NCI-H2107 (cell line): ENCODE measurements at places on chromosomes 2 and 18.

- no peak for DNase-seq
Observed at GRCh38 chr18:51290860-51291259, 93.4 kb upstream of the MEX3C start.

- DNase-seq: no peak
Observed at GRCh38 chr2:9824956-9825720, 18.1 kb upstream of the TAF1B start.

GRCh38 chr2:62410926-62411456 is 95.0 kb downstream of the TMEM17 start:
- no peak for DNase-seq

DNA sequence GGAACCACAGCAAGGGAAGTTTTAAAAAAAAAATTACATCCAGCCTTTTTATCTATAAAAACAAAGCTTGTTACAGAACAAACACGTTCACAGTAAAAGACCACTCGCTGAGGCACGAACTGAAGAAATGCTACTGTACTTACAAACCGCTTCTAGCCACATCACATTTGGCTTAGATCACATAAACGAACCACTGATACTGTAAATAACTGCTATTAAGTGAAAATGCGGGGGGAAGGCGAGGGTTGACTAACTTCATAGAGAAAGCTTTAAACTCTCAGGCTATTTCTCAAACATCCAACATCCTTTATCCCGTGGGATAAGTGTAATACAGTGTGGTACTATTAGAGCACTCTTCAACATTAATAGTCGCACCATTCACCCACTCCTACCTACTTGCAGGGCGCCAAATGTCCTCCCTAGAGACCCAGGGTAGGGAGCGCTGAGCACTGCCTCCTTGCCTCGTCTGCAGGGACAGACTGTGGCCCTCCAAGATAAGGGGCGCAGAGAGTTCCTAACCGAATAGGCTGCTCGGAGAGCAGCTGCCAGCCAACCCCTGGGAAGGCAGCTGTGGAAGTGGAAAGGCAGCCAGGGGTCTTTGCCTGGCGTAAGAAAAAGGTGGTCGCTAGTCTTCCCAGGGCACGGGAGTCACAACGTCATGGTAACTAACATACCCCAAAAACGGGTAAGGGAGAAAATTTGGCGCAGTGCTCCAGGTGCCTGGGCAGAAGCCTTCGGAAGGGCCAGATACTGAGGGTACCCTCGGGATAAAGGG is 854 bp downstream of the GPR155 start:
- DNase-seq: no peak

DNA sequence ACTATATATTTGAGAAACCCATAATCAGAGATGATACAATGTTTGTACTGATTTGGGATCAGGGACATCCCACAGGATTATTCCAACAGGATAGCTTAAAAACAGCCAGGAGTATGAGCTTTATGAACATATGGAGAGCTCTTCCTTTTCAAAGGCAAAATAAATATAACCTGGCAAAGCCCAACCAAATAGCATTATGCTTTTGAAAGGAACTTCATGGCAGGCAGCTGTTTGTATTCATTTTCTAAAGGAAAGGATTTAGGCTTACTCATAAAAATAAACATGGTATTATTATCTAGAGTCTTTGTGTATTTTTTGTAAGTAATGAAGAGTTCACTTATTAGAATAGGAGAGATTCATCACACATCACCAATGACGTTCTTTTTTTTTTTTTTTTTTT is 44.4 kb downstream of the CCDC195 start:
- DNase-seq: no peak

- DNase-seq: no peak
Observed at GRCh38 chr2:69716555-69717120, 25.3 kb upstream of the ANXA4 start.
